NCI-H510A (cell line): ENCODE measurements at places on chromosomes 1 and 21.

- no peak for DNase-seq
These were observed 440.7 kb downstream of the CAMTA1 start for GRCh38 chr1:7225711-7226505.

- no peak for DNase-seq
These were observed 51.1 kb upstream of the IGSF21 start for GRCh38 chr1:18056545-18056944.

DNA sequence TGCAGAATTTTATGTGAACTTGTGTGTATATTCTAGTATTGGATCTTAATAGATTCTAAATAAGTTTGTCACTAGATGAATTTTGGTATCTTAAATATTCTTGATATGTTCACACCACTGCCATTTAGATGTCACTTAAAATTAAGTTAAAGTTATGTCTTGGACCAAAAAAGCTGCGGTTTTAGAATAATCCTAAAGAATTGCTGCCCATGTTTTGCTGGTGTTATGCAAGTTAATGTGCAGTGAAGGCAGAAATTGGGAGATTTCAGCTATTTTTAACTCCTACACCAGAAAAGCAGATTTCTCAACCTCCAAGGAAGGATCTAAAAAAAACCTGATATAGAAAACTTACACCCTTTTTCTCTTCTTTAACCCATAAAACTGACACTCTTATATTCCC, 757 bp downstream of the ACADM start:
- DNase-seq = no peak

DNA sequence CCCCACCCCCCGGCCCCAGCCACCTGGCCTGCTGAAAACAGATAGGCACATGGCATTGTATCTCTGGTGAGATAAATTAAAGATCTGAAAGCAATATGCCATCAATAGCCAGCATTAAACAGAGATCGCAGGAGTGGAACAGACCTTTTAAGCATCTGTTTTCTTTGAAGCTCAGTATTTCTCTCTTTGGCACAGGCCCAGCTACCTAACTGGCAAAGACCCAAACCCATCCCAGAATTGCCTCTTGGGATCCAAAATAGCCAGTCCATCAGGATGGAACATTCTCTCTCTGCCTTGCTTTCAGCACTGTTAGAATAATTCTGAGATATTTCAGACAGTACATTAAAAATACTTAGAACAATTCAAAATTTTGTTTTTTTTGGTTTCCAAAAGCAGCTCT, 46.0 kb downstream of the KCNJ6 start:
- DNase-seq = no peak
